NCI-H187 treated with DMSO at 0.1 percent for 48 hours (cell line): ENCODE measurements at places on chromosomes 1 and 21.

DNA sequence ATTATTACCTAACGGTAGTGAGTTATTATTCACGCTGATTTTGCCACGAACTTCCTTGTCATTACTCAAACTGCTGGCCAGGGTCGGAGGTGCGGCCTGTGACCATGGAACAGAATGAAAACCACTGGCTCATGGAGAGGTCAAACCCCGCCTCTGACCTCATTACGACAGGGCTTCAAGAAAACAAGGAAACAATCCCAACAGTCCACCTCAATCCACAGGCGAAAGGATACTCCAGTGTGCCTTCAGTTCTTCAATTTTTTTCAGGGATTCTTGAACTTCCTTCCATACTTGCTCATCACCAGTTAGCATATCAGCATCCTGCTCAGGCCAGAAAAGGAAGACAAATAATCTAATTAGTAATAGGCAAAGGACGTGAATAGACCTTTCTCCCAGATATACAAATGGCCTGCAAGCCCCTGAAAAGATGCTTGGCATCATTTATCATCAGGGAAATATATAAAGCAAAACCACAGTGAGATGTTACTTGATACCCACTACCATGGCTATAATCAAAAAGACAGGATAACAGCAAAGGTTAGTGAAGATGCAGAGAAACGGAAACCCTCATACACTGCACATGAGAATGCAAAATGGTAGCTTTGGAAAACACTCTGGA, 643.4 kb downstream of the SMYD3 start:
- no peak for DNase-seq

DNA sequence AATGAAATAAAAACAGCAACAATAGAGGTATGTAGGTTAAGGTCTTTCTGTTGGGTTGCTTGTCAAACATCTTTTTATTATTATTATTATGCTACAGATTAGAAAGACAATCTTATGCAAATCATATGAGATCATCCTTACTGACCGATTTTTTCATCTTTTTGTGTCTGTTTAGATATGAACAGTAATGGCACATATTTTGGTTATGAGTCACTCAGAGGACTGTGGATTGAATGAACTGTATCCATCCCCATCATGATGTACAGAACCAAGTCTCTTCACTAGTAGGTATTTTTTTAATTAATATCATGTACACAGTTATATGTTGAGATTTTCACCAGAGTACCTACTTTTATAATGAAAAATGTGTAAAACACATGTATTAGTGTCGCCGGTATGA, 159.1 kb downstream of the CHRM3 start:
- no peak for DNase-seq

DNA sequence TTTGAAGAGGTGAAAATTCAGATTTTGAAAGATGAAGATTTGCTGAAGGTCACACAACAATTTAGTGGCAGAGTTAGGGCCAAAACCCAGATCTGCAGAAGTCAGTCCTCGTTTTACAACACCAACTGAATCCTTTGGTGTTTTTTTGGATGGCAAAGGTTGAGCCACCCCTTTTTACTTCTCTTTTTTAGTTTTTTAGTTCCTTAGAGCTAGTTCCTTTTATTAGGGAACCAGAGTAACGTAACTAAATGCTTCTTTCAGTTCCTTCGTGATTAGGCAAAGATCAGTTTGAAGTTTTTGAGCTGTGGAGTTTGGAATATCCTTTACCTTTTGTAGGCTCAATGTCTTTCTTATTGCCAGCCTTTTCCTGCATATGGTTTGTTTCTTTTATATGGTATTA, 67.9 kb upstream of the ARID1A start:
- DNase-seq, result no peak

- no peak for DNase-seq
Measured at GRCh38 chr1:6783221-6783620, 2.0 kb upstream of the CAMTA1 start.

GRCh38 chr1:228180271-228180958, 14.8 kb downstream of the IBA57 start:
- DNase-seq, result no peak

- no peak for DNase-seq
Measured at GRCh38 chr1:40078512-40079333, 18.3 kb downstream of the PPT1 start.

DNA sequence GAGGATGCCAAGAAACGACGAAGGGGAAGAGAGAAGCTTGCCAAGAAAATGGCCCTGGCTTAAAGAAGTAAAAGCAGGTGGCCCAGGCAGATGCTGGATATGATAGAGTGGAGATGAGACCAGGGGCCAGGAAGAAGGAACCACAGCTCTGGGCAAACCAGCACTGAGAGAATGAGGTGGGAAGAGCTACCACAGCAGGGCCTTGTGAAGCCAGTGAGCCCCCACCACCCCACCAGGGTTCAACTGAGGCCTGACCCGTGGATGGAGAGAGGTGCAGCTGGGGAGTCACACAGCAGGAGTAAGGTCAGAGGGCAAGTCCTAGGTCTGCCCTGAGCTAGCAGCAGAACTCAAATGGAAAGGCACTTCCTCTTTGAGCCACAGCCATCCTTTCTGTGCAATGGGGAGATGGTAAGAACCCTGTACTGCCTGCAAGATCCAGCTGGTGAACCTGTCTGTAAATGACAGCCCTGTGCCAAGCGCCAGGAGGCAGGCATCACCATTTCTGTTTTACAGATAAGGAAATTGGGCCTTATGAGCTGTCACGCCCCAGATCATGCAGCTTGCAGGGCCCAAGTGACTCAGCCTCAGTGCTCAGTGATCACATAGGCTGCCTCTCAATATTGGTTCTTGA, 8.5 kb downstream of the SH3BGRL3 start:
- no peak for DNase-seq

GRCh38 chr1:20660847-20661206, 342 bp downstream of the DDOST start:
- no peak for DNase-seq

DNA sequence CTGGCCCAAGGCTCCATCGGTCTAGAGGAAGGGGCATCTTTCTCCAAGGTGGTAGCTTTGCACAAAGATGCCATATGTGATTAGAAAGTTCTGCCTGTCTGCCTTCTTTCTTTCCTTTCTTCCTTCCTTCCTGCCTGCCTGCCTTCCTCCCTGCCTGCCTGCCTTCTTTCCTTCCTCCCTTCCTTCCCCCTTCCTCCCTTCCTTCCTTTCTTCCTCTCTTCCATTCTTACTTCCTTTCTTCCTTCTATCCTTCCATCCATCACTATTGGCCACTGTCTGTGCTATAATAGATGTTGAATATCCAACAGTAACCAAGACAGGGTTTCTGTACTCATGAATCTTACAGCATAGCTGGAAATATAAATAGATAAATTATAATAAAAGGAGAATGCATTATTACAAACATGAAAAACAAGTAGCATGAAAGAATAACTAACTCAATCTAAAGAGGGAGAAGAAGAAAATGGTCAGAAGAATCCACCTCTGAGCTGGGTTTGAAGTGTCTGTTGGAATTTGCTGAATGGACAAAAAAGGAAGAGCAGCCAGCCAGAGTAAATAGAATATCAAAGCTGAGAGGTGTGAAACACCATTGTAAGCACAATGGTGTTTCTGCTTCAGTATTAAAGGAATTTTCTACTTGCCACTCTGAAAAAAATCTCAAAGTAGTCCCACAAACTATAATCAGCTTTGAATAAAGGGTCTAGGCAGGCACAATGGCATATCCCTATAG, 250.6 kb upstream of the NR5A2 start:
- DNase-seq, result no peak

DNA sequence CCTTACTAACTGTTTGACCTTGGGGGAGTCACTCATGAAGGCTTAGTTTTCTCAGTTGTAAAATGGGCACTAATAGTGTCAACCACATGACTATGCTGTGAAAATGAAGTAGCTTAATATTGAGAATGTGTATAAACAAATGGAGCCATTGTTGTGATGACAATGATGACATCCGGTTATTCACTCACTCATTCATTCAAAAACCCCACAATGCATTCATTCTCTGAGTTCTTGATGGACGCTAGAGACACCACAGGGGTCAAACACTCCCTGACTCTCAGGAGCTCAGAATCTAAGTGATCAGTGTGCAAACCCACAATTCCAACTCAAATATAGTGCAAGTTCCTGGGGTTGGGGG, 138.9 kb downstream of the FOXD2 start:
- DNase-seq, result no peak

DNA sequence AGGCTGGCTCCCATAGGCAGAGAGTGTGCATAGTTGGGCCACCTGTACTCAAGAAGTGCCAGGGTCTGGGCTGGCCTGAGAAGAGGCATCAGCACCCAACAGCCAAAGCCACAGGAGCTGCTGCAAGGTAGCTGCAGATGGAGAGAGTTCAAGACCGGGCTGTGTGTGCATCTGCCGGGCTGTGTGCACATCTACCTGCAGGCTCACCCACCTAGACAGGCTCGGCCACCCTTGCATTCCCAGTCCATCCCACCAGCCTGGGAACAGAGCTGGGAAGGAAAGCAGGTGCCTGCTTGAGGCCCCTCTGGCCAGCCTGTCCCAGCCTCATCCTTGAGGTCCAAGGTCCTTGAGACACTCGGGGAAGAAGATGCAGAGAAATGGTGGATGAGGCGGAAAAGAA, 194.4 kb upstream of the AJAP1 start:
- no peak for DNase-seq
